ENCODE measurements at places on chromosomes 7 and 10. TPM values are rescaled to one million over a fixed set of nuclear protein-coding genes. Genes with fewer than 3 reads are reported as not detected.

Gene C10orf62
- 0.13 TPM for total RNA-seq

Gene NRAP
- total RNA-seq, result not detected

Gene RPEL1
- not detected for total RNA-seq

Gene HYAL4
- total RNA-seq, result not detected

Gene AKR1C4
- total RNA-seq, result not detected

Gene TEX47
- total RNA-seq, result not detected

Gene GIMAP6
- total RNA-seq, result not detected

Gene KMT2E
- 41.6 TPM for total RNA-seq

Data from mesangial cell (primary cell).